ENCODE measurements at places on chromosomes 7 and 10. TPM values are rescaled to one million over a fixed set of nuclear protein-coding genes. Genes with fewer than 3 reads are reported as not detected.

The TBRG4 gene
- 35.8 TPM for polyA plus RNA-seq

The OPTN gene
- 24.7 TPM for polyA plus RNA-seq

The AGBL3 gene
- not detected for polyA plus RNA-seq

The GPRIN2 gene
- 0.15 TPM for polyA plus RNA-seq

The CPN1 gene
- polyA plus RNA-seq, result not detected

The FOXK1 gene
- 22.3 TPM for polyA plus RNA-seq

The FKBP6 gene
- polyA plus RNA-seq, result 0.32 TPM

The DOCK1 gene
- polyA plus RNA-seq, result 17.7 TPM

The AKR1C8 gene
- polyA plus RNA-seq, result not detected

The PTCD1 gene
- not detected for polyA plus RNA-seq

The CYP26A1 gene
- polyA plus RNA-seq, result not detected

The GPR146 gene
- 4.8 TPM for polyA plus RNA-seq

The KCNH2 gene
- polyA plus RNA-seq, result 18.8 TPM

The TFPI2 gene
- polyA plus RNA-seq, result 16.4 TPM

The SPDYE2 gene
- 7.9 TPM for polyA plus RNA-seq

The ITPRID1 gene
- 0.96 TPM for polyA plus RNA-seq

The PGAM2 gene
- 135 TPM for polyA plus RNA-seq
